ENCODE measurements at places on chromosomes 12 and 14.
A peak's percentile ranks its signal among the peaks of the same experiment; 100 is the strongest.

DNA sequence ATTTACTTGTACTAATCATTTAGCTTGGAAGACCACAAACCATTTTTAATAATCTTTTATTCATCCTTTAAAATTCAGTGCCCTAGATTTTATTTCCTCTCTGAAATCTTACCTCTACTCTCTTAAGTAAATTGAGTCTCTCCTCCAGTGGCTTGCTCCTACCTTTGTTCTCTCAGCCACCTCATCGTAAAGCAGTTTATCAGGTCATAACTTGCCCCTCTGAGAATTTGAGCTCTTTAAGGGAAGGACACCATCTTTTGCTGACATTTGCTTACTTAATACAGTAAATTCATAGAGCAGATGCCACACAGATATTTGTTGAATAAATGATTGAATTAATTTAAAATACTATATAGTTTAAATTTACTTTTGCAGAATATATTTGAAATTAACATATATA is 794.3 kb downstream of the C12orf50 start:
- DNase-seq, result no peak

DNA sequence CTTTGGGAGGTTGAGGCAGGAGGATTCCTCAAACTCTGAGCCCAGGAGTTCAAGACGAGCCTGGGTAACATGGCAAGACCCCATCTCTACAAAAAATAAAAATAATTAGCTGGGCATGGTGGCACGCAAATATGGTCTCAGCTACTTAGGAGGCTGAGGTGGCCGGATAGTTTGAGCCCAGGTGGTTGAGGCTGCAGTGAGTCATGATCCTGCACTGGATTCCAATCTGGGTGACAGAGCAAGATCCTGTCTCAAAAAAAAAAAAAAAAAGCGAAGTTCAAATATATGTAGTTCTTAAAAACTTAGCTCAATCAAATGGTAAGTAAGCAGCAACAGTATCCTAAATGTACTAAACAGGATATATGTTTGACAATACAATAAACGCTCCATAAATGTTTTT is 85.5 kb upstream of the SSTR1 start:
- DNase-seq, result no peak

DNA sequence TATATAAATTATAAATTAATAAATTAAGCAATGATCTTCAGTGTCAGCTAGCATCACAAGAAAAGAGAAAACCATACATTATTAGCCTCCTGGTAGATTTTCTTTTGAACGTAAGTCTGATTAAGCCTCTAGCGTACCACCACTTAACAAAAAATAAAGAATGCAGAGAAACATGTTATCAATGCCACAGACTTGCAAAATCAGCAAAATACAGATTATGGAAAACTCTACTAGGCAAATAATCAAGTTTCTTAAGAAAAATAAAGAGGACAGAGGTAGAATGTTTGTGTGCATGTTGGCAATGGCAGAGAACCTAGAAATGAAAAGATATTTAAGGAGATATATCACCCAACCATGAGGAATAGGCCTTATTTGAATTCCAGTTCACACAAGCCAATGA is 8.4 kb upstream of the SRRM4 start:
- DNase-seq, result no peak

DNA sequence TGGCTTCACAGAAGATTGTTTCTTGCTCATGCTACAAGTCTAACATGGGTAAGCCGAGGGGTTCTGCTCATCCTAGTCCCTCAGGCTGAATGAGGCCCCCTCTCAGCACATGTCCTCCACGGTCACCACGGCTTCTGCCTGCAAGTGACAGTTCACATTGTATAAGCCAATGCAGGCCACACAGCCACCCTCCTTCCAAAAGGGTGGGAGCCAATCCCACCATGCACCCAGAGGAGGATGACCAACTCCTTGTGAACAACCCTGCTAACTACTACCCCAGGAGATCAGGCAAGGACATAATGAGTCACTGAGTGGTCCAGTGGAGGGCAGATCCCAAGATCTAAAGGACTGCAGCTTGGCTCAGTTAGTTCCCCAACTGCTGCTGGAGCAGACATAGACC is 6.1 kb downstream of the SPRING1 start:
- DNase-seq, result no peak

DNA sequence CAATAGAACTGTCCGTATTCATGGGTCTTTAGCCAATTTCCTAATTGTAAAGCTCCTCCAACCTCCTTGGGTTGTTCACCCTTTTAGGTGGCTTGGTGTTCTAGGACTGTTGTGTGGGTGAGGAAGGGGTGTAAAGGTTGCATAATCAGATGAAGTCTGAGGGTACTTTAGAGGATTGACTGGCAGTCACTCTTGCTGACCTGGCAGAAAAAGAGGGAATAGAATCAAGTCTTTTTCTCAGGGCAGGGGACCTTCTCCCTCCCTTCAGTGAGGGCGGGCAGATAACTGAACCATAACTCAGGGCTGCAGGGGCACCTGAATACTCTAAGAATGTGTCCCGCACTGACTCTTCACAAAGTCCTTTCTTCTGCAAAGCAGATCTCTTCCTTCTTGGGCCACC is 436.2 kb downstream of the CCDC91 start:
- no peak for DNase-seq

DNA sequence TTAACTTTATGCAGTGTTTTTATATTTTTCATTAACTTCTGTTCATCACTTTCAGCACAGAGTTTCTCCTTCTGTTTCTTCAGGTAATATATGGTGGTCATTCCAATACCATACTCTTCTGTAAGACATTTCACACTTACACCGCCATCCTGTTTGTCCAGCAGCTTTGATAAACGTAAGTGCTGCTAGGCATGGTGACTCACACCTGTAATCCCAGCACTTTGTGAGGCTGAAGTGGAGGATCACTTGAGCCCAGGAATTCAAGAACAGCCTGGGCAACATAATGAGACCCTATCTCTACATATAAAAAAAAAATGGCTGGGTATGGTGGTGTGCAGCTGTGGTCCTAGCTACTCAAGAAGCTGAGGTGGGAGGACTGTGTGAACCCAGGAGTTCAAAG is 55.8 kb downstream of the EXOC5 start:
- no peak for DNase-seq

GRCh38 chr14:43939836-43940235 is 567.2 kb downstream of the FSCB start:
- DNase-seq, result no peak

- DNase-seq, result no peak
These were observed 45.8 kb upstream of the BATF start for GRCh38 chr14:75476274-75476995.

GRCh38 chr14:104356738-104357688 is 218.6 kb downstream of the KIF26A start:
- DNase-seq, result no peak

- DNase-seq, result no peak
These were observed 224.0 kb downstream of the TTC6 start for GRCh38 chr14:37819155-37820015.

GRCh38 chr12:4137441-4137840 is 136.1 kb upstream of the CCND2 start:
- DNase-seq, result no peak

DNA sequence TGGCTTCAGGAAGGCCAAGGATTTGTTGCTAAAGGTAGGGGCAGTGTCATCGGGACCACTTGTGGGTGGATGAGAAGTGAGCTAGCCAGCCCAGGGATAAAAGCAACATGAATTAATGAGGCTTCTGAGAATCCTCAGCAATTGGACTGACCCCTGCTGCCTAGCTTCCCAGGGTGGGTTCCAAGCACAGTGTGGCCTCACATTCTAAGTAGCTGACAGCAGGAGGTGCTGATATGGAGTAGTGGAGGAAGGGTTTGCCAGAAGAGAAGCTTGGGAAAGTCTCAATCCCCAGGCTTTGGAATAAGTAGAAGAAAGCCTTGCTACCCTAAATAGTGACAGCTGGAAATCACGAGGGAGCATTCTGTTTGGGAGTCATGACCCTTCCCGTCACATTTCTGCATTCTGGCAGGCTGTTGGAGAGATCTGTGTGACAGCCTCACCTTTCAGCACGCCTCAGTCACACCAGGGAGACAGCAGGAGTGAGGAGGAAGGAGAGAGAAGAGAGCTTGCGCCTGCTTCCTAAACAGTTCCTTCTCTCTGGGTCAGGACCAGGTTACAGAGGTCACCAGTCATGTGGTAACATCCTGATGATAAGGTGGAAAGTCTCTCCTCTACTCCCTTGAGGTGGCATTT is 31.2 kb downstream of the DACT1 start:
- no peak for DNase-seq

DNA sequence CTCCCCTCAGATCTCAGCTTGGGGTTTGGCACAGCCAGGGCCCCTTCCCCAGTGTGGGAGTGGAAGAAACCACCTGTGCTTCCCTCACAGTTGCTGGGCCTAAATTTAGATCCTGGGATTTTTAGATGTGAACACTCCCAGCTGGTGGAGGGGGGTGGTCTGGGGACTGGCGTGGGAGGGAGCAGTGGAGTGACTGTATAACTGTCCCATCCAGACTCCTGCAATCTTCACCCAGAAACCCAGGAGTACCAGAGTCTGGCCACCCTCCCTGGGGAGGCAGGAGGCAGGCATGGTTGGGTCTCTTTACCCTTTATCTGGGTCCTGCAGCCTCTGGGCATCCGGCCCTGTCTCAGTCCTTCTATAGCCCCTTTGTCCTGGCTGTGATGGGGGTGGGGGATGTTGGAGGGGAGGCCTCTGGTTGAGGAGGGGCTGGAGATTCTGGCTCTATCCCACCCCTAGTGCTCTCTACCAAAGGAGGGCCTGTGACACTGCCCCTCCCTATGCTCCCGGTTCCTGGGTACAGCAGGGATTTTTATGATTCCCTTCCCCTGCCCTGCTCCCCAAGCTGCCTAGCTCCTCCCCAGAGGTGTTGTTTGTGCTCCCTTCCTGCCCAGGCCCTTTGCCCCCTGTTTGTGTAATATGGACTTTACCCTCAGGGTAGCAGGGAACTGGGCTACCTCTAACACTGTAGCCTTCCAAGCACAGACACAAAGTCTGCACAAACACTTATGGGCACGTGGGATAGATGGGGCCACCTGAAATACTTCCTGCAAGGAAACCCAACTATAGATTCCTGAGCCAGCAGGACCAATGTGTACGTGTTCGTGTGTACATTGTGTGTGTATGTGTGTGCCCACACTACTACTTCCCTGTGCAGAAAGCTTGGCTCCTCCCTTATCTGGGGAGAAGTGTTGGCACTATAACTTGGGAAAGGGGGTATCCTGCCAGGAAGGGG is 1.7 kb downstream of the ERBB3 start:
- DNase-seq, result no peak

DNA sequence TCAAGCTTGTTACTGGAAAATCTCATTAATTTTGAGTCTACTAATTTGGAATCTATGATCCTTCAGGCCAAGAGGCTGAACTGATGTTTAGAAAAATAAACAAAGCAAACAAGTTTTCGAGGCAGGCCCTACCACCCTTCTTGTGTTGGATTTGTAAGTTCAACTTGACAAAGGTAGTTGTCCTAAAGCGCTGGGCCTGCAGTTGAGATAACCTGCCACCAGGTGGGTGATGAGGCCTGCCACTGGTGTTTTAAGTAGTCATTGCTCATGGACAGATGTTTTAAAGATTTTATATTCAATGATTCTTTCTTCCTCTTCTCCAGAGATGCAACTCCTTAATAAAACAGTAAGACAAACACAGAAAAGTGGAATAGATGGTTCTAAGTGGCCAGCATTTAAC is 19.4 kb downstream of the ACVRL1 start:
- no peak for DNase-seq

DNA sequence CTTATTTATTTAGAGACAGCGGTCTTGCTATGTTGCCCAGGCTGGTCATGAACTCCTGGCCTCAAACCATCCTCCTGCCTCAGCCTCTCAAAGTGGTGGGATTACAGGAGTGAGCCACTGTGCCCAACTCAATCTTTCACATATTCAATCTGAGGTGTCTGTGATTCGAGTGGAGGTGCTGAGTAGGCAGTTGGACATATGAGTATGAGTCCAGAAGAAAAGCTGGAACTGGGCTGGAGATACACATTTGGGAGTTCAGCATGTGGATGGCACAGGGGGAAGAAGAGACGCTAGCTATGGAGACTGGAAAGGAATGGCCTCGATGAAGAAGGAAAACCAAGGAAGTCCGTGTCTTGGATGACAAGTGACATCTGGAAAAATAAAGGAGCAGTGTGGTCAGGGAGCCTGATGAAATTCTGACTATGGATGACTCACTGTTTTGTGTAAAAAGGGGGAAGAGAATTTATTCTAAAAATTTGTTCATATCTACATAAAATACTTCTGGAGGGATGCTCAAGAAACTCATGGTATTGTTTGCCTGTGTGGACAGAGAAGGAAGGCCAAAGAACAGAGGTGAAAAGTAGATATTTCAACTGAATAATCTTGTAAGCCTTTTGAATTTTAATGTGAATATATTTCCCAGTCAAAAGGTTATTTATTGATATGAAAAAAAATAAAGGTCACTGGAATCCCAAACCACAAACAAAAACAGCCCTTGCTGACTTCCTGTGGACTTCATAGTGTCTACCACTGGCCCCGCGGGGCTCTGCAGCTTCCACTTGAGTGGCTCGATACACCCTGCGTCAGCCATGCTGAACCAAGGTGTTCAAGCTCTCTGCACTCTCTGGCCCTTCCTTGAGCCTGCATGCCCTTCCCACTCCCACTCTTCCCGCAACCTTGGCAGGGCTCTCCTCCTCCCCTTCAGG is 8.9 kb upstream of the LTA4H start:
- DNase-seq, result no peak

DNA sequence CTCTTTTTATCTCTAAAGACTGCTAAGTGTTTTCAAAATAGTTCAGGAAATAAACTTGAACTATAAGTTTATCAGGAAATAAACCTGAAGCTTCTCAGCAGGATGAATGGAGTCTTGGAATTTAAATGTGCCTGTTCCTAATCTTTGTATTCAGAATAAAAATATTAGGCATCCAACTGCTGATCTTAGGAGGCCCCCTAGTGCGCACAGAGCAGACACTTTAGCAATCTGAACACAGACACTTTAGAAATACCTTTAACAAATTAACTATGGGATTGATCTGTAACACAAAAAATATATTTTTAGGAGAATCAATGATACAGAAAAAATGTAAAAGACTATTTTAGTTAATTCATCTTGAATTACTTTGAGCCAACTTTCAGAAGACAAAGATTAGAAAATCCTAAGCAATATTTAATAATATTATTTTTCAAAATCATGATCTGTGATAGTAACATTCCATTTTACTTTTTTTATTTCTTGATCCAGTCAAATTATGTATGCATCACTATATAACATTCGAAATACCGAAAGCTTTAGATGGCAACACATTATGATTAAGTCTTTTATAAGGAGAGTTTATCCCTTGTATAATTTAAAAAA is 80.9 kb downstream of the SLC41A2 start:
- no peak for DNase-seq

- no peak for DNase-seq
These were observed 189.7 kb upstream of the GRIN2B start for GRCh38 chr12:14171106-14171505.

- no peak for DNase-seq
These were observed 145.9 kb downstream of the PDZRN4 start for GRCh38 chr12:41333974-41334373.

GRCh38 chr12:76942267-76942666 is 63.4 kb upstream of the CSRP2 start:
- DNase-seq, result no peak

- peak; percentile 0 for DNase-seq
These were observed 69.8 kb upstream of the ESRRB start for GRCh38 chr14:76306131-76306530.
